ENCODE measurements at places on chromosomes 12 and 14.

- DNase-seq = no peak
These were observed 13.0 kb downstream of the PELI2 start for GRCh38 chr14:56131004-56131864.

DNA sequence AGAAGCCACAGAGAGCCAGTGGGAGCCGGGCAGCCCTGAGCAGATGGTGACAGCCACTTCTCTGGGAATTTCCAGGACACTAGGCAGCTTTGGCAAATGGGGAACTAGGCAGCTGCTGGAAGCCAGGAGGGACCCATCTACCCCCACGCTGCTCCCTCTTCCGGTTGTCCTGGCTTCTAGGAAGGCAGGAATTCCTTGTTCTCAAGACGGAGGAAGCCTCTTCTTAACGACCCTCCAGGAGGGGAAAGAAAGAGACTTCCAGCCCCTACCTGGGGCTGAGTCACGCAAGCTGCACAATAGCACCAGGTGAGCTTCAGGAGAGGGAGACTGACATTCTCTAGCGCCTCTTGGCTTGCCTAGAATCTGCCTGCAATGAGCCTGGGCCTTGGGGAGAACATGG is 141.5 kb downstream of the ANO2 start:
- no peak for DNase-seq

DNA sequence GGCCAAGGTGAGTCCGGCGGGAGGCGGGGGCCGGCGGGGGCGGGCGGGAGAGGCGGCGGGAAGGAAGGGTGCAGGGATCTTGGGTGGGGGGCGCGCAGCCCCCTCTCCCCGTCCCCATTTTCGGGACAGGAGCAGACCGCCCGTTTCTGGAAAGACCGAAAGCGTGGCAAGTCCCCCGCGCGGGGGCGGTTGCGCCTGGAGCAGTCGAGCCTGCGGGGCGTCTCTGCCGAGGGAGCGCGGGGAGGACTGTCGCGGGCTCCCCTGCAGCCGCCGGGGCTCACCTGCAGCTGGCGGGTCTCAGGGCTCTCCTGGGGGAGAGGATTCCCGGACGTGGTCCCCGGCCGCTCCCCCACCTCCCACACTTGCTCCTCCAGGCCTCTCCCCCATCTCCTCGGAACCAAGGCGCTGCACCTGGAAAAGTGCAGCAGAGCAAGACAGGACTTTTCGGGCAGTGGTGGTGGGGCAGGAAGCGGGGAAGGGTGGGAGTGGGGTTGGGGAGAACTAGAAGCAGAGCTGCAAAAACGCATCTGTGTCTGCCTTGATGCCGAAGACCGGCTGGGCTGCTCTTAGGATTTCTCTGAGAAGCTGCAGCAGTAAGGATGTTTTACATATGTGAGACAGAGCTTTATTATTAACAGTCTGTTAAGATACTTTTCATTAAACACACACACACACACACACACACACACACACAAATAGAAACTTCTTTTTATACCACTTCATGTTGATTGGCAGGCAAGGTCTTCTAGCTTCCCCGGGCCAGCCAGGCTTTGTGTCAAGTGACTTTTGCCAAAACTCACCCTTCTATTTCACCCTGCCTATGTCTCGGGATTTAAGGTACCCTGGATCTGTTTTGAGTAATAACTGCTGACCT is 677 bp downstream of the C12orf75 start:
- no peak for DNase-seq

DNA sequence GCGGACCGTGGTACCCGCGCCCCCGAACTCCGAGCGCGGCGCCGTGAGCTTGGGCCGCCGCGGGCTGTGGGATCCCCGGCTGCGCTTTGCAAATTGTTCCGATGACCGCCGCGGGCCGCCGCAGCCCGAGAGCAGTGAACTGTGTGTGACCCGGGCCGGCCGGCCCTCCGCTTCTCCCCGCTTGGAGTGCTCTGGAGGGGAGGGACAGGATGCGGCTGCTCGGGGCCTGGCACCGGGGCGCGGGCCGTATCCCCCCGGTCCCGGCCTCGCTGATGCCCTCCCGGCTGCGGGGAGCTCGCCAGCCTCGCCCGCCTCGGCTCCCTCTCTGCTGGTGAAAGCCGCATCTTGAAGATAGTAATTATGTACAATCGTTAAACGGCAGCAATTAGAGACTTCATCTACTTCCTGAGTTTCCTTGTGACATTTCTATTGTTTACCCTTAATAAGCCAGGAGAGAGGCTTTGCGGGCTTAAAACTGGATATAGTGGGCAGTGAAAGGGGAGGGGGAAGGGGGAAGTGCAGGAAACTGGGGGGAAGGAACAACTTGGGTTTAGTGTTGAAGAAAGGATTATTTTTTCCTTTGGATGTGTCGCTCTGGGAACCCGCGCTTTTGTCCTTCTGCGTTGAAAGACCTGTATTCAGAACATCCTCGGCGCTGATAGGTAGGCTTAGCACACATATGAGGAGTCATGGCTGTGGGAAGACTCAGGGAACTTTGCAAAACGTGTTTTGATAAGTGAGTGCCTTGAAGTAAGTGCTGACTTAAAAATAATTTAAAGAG is 1.2 kb downstream of the PELI2 start:
- DNase-seq = no peak

DNA sequence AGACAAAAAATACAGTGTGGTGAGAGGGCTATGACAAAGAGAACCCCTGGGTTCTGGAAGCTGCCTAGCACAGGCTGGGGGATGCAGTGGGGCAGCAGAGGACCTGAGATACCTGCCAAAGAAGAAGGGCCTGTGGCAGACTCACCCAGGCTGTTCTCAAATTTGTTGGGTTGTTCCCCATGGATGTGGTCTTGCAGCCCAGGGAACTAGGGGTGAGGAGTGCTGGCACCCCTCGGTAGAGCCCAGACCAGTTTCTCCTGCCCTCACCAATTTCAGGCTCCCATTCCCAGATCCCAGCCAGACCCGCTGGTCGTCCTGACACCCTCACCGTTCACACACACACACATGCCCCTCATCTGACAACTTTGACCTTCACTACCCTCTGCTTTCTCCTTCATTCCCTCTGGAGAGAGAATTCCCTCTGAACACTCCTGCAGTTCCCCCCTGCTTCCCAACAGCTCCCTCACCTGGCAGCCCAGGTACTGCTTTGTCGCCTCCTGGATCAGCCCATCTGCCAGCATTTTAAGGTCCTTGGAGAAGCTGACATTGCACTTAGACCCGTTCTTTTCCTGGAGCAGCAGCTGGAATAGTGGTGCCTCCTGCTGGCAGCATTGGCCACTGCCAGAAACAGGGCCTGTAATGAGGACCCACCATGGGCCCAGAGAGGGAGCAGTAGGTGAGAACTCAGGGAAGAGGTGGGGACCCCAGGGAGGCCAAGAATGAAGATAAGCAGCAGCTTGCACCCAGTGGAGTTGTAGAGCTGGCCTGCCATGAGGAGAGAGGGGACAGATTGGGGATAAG is 5.9 kb upstream of the GDF11 start:
- peak; percentile 72 for DNase-seq

DNA sequence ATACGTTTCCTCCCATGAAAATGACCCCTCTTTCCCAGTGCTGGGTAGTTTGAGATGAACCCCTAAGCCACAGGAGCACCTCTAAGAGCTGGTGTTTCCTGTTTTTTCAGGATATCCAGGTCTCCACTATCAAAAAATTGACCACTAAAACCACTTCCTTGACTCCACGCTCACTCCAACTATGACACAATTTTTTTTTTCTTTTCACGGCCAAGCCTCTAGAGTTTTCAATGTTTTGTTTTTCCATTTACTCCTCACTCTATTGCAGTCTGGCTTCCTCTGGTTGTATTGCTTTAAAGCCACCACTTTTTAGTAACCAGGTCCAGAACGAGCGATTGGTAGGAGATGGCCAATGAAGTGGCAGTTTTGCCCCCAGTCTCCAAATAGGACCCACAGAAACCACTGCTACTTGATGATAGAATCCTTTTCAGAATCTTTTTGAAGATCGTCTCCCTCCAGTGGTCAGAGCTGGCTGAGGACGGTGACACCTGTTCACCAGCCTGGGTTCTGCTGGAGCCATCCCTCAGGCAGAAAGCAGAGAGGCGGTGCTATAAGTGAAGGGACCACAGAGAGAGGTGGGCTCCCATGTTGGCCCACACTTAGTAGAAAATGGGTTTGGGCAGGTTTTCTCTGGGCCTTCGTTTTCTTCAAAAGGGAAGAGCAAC is 454.4 kb downstream of the VRK1 start:
- DNase-seq = no peak

DNA sequence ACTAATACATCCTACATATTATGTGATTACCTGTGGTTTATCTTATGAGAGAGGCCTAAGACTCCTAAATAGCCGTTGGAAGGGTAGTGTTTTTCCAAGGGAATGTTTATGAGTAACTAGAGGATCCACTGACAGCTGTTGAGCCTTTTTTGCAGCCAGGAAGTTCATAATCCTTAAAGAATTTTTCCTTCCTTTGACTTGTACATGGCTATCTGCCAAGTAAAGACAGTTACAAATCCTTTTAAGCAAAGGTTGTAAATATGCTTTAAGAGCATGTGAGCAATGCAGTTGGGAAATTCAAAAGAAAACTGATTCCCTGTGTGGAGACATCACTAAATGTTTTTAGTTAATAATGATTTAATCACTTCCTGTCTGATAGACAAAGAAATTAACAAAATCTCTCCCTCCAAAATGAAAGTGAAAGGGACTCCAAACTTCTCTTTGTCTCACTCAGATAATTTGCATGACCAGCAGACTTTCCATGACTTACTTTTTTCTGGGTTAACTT is 333.8 kb downstream of the PDZRN4 start:
- DNase-seq = no peak

DNA sequence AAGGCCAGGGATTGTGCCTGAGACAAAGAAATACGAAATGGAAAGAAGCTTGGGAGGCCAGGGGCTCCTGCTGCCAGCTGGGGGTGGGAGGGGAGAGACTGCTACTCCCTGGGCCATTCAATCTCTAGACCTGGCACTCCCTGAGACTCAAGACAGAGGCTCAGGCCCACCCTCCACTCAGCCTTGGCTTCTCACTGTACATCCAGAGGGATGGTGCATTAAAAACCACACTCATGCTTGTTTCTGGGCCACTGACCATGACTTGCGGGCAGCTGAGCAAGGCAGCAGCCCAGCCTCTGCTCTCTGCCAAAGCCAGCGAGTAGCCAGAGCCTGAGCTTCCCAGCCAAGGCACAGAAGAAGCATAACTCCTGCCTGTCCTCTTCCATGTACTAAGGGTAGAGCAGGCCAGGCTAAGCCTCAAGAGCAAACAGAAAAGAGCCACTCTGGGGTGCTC is 41.5 kb downstream of the PITPNM2 start:
- DNase-seq = peak; percentile 52

DNA sequence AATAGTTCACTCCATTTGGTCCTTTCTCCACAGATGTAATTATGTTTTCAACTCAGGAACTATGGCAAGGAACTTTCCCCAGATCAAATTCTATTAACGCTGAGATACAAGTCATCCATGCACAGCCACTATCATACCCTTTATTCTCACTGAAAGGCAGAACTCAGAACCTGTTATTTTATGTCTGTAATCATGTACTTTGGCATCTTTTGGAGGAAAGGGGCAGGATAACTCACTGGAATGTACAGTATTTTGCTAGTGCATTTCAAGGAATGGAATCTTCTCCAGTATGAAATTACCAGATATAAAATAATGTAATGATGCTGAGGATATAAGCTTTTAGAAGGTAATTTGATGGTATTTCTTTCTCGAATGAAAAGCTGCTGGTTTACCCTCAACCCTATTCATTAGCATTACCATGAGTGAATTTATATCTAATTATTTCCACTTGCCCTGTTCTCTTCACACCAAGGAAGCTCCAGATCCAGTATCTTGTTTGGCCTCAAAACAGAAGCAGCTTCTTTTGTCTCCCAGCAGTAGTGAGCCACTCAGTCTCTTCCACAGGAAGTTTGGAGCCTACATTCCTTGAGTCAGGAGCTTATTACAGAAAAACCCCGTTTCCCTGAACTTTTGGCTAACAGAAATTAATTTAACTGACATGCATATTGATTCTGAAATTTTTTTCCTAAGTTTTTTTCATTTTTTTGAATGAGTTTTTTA is 10.0 kb upstream of the AMHR2 start:
- DNase-seq = no peak

- DNase-seq = no peak
These were observed 484 bp downstream of the RIC8B start for GRCh38 chr12:106774808-106775524.

- no peak for DNase-seq
These were observed 1.2 kb upstream of the ARL6IP4 start for GRCh38 chr12:122979001-122979907.

- DNase-seq = no peak
These were observed 748 bp upstream of the ACVRL1 start for GRCh38 chr12:51906430-51907082.

GRCh38 chr12:10115890-10116289 is 14.1 kb downstream of the CLEC7A start:
- no peak for DNase-seq

GRCh38 chr14:89418452-89418851 is 1.4 kb upstream of the FOXN3 start:
- DNase-seq = no peak

DNA sequence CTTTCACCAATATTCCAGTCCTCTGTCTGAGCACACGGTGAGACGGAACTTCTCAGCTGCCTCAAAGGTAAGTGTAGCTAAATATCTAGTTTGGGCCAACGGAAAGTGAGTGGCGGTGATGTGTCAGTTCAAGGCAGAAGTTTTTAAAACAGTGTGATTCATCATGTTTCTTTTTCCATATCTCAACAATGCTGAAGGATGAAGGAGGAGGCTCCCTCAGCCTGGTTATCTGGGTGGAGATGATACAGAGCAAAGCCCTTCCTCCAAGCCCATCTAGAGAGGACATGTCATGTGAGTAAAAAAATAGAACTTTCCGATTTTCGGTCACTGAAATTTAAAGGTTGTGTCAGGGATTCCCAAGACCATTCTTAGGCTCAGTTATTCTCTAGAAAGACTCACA is 13.1 kb upstream of the ANP32D start:
- no peak for DNase-seq

GRCh38 chr14:50085570-50086320 is 30.6 kb downstream of the VCPKMT start:
- DNase-seq = no peak

DNA sequence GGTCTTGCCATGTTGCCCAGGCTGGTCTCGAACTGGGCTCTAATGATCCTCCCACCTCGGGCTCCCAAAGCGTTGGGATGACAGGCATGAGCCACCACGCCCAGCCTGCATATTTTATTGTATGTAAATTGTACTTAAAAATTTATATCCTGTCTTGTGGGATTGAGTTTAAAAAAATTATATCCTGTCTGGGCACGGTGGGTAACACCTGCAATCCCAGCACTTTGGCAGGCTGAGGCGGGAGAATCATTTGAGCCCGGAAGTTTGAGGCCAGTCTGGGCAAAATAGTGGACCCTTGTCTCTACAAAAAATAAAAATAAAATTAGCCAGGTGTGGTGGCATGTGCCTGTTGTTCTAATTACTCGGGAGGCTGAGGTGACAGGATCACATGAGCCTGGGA is 13.9 kb upstream of the CEBPE start:
- DNase-seq = no peak

DNA sequence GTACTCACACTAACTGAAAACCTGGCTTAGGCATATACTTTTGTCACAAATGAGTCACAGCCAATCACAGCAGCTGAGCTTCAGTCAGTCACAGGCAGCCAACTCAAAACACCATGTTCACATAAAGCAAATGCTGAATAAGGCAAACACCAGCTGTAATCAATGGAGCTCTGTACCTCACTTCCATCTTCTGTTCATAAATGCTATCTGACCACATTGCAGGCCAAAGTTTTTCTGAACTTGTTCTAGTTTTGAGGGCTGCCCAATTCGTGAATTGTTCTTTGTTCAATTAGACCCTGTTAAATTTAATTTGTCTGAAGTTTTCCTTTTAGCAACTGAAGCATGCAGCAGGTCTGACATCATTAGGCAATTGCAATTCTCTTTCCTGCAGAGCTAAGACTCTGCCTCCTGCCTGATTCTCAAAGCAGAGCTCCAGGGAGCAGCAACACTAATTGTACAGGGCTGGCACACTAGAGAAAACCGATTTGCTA is 129.9 kb downstream of the WIF1 start:
- no peak for DNase-seq

Measured in NCI-H187 (cell line).